Umbilical cord (tissue), 2 donors: ENCODE measurements at places on chromosomes 6 and 20.

GRCh38 chr20:25136643-25137559 is 55.0 kb upstream of the VSX1 start:
- peak; percentile 27 for DNase-seq

GRCh38 chr6:148423133-148423532 is 80.5 kb downstream of the SASH1 start:
- no peak for DNase-seq

GRCh38 chr6:169320013-169320412 is 66.4 kb upstream of the THBS2 start:
- no peak for DNase-seq

DNA sequence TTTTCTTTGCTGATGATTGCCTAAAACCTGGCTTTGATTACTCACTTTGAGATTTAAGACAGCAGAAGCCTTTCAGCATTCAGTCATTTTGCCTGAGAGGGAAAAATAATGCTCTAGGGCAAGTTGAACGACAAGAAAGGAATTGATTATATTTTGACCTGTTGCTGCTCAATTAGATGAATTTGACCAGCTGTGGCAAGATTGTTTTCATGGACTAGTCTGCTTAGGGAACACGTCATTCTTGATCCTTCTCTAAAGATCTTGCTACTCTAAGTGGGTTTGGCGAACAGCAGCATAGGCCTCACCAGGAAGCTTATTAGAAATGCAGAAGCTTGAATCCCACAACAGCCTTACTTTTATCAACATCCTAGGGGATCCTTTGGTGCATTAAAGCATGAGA is 59.7 kb upstream of the PHACTR1 start:
- no peak for DNase-seq

DNA sequence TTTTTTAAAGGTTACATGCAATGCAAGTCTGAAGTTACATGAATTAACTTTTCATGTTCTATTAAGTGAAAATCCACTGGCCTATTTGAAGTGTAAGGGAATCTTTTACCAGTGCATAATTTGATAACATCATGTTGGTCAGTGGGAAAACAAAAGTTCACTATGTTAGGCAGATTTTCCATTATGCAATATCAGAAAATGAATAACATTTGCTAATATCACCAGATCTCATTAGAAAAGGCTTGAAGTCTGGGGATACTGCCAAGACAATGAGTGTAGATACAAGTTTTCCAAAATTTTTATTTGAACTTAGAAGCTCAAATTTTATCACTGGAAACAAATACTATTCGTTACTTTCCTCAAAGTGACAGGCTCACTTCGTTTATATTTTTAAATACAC is 296.4 kb upstream of the CDH4 start:
- DNase-seq: no peak

GRCh38 chr20:8583566-8584043 is 451.5 kb downstream of the PLCB1 start:
- peak; percentile 22 for DNase-seq

DNA sequence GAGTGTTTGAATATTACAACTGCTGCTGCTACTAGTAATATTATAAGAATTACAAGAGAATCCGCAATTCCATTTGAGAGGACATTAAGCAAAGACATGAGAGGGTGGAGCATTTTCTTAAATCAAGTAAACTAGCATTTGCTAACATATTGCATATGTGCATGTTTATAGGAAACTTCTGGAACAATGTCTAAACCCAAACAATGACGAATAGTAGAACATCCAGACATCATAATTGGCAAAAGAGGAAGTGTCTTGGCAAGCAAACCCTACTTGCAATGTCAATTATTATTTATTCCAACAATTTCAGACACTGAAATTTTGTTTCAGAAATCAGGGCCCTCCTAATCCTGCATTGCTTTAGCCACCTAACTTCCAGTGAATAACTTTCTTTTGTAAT is 1155.3 kb upstream of the GJE1 start:
- no peak for DNase-seq
